ENCODE measurements at places on chromosomes 1 and 21. TPM values are rescaled to one million over a fixed set of nuclear protein-coding genes. Genes with fewer than 3 reads are reported as not detected.

Gene AKR7A3
- not detected for polyA plus RNA-seq

Gene F5
- polyA plus RNA-seq = 0.90 TPM

Gene CCT8
- 143 TPM for polyA plus RNA-seq

Gene SPATA21
- not detected for polyA plus RNA-seq

Gene ALPL
- polyA plus RNA-seq = 4.8 TPM

Gene RNF223
- polyA plus RNA-seq = not detected

Gene GBP6
- polyA plus RNA-seq = 0.15 TPM

Gene C1orf226
- polyA plus RNA-seq = not detected

Gene NTMT2
- polyA plus RNA-seq = 0.54 TPM

Gene SLC66A1
- 9.6 TPM for polyA plus RNA-seq

Data from muscle of arm (tissue), 14 donors.